NCI-H1417 treated with DMSO at 0.1 percent for 48 hours (cell line): ENCODE measurements at places on chromosomes 3 and 15.

DNA sequence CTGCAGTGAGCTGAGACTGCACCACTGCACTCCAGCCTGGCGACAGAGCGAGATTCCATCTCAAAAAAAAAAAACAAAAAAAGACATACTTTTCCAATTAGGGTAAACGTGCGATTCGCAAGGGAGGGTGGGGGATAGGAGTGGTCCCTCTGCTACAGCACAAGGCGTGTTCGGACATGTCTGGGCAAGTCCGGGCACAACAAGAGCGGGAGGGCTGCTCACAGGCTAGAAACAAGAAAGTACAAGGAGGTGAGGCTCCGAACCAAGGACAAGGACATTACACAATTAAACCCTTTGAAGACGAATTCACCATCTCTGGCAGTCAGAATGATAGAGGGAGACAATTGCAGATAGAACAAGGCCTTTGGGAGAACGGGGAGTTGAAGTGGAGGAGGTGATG is 32.2 kb upstream of the BCL2A1 start:
- no peak for DNase-seq

DNA sequence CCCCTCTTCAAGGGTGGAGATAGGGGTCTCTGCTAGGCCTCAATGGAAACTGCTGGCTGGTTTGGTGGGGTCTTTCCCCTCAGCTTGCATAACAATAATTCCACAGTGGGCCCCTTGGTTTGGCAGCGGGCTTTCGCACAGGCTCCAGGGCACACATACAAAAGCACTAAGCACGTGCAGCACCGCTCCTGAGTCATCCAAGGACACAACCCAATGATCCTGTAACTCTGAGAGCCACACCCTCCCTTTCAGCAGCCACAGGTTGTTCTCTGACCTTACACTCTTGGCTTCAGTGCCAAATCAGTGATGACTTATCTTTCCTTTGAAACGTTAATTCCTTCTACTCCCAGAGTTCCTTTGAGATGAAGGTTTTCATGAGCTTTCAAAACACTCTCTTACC is 41.7 kb downstream of the DAPK2 start:
- no peak for DNase-seq

GRCh38 chr3:98829246-98829832 is 66.2 kb downstream of the ST3GAL6 start:
- DNase-seq = no peak

GRCh38 chr3:197404030-197404429 is 105.6 kb upstream of the DLG1 start:
- DNase-seq = no peak

DNA sequence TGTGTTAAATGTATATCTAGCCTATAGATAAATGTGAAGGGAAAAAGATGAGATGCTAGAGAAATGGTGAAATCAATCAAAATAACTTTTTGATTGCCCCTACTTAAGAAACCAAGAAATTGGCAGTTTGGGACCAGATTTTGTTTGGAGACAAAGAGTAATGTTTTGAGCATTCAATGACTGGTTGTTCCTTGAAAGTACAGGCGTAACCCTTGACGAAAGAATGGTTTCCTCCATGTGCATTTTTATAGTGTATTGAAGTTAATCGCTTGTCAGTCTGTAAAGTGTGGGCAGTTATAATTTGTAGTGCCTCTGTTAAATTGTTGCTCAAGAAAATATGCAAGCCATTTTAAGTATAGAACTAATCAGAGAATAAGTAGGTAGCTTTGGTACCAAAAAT is 1.2 kb downstream of the KIF23 start:
- no peak for DNase-seq

- peak; percentile 98 for DNase-seq
These were observed 16.4 kb upstream of the PRR20G start for GRCh38 chr3:127304121-127304744.
